ENCODE measurements at places on chromosomes 4 and X.

- no peak for DNase-seq
Measured at GRCh38 chr4:164701665-164702064, 52.3 kb upstream of the SMIM31 start.

- DNase-seq, result no peak
Measured at GRCh38 chr4:27986476-27986875, 1125.8 kb downstream of the STIM2 start.

DNA sequence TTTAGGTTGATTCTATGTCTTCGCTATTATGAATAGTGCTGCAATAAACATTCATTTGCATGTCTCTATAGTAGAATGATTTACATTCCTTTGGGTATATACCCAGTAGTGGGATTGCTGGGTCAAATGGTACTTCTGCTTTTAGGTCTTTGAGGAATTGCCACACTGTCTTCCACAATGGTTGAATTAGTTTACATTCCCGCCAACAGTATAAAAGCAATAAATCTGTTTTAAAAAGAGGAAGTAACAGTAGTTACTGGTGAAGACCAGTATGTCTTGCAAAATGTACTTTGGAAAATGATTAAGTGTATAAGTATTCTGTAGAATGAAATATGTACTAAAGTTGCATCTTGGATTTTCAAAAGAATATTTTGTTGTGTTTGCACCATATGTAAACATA is 77.3 kb downstream of the SHROOM4 start:
- no peak for DNase-seq

GRCh38 chr4:163702736-163703135 is 208.2 kb downstream of the TMA16 start:
- no peak for DNase-seq

DNA sequence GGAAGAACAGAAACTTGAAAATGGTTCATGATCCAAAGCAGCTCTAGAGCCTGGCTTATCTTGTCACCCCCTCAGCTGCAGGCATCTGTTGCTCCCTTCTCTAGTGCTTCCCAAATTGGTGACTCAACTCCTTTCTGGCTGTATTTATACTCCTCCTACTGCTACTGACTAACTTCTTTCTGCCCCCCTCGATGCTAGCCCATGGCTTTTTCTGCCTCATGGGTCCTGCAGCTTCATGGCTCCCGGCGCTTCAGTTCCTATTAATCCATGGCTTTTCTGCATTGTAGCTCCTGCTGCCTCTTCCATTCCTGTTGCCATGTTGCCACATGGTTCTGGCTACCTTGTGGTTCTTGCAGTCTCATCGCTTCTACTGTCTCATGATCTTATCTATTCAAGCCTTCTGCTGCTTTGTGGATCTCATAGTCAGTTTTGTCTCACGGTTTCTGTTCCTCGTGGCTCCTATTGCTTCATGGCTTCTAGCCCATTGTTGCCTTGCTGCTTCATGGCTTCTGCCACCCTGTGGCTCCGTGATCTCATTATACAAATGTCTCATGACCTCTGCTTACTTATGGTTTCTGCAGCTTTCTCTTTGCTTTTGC is 48.1 kb downstream of the SMC1A start:
- DNase-seq, result no peak

DNA sequence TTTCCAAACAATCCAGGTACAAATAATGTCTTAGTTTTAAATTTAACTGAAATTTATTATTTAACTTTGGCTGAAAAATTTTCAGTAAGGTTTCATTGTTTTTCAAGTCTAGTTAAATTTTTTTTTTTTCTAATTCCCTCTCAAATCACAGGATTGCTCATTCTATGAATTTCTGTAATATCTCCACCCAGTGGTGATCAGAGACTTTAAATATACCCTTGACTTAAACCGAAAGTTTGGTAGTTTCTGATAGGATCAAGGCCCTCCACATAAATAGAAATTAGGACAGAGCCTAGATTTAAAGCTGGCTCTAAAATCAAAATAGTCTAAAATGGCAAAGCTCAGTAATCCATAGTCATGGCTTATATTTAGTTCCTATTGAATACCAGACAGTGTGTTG is 175.4 kb downstream of the TBCK start:
- DNase-seq, result no peak

DNA sequence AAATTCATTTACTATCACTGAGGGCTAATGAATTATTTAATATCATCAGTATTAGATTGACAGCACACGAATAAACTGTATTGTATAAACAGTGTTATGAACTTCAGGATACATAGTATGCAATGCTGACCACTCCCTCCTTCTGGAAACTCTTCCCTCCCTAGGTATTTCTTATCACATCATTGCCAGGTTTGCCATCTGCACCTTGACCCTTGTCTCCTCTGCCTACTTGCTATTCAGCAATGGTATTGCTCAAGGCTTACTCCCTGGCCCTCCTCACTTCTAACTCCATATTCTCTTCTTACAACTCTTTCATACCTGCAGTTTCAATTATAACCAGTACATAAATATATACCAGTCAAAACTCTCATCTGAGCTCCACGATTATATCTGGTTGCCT is 38.9 kb downstream of the ATP8A1 start:
- DNase-seq, result no peak

GRCh38 chr4:112511093-112511802 is 4.7 kb downstream of the NEUROG2 start:
- DNase-seq, result no peak

DNA sequence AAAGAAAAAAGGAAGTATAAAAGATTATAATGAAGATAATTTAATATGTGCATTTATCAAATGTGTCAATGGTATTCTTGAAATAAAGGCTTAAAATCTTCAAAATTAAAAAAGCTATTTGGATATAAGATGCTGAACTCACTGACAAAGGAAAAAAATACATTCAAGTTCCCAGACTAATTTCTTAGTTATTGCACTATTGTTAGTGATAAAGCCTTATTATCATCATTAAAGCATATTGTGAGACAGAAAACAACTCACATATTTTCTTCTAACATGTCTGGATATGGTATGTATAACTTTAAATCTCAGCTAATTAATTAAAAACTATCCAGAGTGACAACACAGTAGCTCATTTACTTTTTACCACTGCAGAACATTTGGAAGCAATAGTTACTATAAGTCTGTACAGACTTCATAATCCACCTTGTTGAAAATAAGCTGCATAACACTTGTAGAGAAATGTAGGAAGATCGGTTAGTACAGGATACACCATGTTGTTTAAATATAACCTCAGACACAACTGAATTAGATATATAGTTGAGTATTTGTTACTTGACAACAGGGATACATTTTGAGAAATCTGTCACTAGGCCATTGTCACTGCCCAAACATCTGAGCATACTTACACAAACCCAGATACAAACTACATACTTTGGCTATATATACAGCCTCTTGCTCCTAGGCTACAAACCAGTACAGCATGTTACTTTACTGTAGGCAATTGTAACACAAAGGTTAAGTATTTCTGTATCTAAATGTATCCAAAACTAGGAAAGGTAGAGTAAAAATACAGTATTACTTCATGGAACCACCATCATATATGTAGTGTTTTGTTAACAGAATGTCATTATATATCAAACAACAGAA is 12.8 kb upstream of the FAM200B start:
- DNase-seq, result no peak

- no peak for DNase-seq
Measured at GRCh38 chrX:118963159-118963558, 11.3 kb upstream of the LONRF3 start.

GRCh38 chr4:173039617-173040577 is 128.7 kb upstream of the GALNT7 start:
- DNase-seq, result no peak

DNA sequence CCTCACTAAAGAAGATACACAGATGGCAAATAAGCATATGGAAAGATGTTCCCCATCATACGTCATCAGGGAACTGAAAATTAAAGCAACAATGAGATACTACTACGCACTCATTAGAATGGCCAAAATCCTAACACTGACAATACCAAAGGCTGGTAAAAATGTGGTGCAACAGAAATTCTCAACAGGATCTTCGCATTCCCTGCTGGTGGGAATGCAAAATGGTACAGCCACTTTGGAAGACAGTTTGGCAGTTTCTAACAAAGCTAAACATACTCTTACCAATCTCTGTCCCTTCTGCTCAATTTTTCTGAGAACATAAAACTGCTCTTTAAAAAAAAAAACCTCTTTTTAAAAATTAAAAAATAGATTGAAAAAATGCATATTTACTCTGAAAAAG is 300.2 kb downstream of the FBXW7 start:
- no peak for DNase-seq

- no peak for DNase-seq
Measured at GRCh38 chrX:115372152-115372551, 82.6 kb downstream of the LUZP4 start.

GRCh38 chrX:64642482-64642881 is 247.2 kb upstream of the MTMR8 start:
- no peak for DNase-seq

DNA sequence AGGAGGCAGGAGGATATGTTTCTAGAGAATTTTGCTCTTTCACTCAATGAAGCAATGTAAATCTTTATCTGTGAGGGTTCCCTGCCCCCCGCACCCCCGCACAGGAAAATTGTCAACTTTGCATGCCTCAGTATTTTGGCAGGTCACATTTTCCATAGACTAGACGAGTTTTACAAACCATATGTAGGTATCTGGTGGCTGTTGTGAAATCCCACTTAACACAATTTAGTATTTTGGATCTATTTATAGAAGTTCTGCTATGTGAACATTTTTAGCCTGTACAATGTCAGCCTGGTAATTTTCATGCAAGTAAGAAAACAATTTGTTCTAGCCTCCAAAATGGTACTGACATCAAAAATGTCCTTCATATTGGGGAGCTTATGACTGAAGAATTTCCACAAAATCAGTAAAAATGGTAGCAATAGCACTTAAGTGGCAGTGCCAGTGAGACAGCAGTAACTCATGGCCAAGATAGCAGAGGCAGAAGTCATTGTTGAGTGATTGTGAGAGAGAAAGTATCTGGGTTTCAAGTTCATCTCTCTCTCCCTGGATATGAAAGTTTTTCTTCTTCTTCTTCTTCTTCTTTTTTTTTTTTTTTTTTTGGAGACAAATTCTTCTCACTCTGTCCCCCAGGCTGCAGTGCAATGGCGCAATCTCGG is 12.4 kb upstream of the FRYL start:
- no peak for DNase-seq

DNA sequence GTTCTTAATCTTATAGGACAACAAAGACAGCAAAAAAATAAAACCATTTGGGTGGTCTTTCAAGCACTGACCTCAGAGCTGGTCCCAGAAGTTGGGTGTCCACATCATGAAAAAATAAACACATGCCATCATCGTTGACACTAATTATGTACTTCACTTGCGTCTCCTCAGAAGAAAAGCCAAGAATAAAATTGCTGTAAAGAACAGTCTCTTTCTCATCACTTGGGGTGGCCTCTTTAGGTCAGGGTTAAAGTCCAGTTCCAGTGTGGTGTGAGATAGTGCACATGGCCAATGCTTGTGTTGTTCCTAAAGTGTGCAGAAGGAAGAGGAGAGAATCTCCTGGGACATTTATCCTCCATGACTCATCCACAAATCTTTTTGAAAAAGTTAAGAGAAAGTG is 49.5 kb upstream of the IBSP start:
- DNase-seq, result no peak

- DNase-seq, result no peak
Measured at GRCh38 chr4:88999392-88999930, 57.5 kb downstream of the FAM13A start.

DNA sequence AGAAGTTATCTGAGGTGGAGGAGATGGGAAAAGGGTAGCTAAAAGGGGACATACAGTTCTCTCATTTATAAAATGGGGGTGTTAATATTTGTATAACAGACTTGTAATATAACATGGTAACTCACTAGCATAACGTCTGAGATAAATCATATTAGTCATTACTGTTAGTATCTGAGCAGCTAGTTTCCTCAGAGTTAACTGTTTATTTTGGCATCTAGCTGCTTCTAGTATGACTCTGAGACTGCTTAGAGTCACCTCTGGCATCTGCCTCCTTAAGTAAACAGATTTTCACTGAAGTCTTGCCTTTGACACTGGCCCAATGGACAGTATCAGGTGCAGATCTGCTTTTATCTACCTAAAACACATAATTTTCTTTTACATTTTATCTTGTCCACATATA is 58.1 kb downstream of the SLC30A9 start:
- DNase-seq, result no peak

GRCh38 chr4:145681956-145682355 is 2.0 kb downstream of the C4orf51 start:
- DNase-seq, result no peak

DNA sequence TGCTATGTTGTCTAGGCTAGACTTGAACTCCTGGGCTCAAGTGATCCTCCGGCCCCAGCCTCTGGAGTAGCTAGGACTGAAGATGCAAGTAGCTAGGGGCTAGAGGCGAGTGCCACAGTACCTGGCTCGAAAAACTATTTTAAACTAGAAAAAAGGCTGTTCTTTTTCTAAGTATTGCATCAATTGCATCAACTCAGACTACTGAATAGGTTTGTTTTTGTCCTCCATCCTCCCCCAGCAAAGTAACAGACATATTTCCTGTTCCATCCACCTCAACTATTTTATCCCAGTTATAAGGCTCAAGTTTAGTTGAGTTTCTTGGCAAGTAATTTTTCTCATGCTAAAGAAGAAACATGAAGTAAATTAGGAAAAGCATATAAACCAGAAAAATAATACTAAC is 4.1 kb downstream of the SH3RF1 start:
- DNase-seq, result no peak

DNA sequence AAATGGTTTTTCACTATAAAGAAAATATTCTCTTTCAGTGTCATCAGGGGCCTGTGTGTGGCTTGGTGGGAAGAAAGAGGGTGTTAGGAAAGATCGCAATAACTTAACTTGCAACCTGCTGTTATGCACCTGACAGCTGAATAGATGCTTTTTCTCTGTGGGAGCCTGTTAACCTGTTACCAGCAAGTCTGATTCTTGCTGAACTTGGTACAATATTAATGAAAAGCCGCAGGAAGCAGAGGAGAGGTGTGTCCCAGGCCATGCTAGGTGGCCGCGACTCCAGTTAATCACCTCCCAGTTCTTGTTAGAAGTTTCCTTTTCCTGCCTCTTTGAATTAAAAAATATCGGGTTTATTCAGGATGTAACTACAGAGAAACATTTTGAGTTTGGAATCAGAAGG is 494.8 kb upstream of the AGA start:
- no peak for DNase-seq

- no peak for DNase-seq
Measured at GRCh38 chrX:104118765-104119164, 6.4 kb downstream of the ZCCHC18 start.

DNA sequence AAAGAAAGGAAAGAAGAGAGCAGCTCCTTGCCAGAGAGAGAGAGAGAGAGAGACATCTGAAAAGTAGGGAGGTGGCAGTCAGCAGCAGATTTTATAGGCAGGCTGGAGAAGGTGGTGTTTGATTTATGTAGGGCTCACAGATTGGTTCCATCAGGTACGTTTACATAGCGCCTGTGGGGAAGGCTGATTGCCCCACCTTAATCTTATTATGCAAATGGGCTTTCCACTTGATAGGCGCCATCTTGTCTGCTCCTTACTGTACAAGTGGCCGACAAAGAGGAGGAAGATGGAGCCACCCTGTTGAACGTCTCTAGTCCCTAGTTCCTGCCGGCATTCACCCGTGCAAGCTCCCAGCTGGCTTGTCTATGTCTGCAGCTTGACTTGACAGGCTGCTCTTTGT is 49.1 kb upstream of the DHRSX start:
- DNase-seq, result no peak

GRCh38 chr4:8574796-8575370 is 5.3 kb upstream of the GPR78 start:
- DNase-seq, result no peak

- DNase-seq, result no peak
Measured at GRCh38 chr4:181566490-181566889, 676.7 kb upstream of the TENM3 start.

- DNase-seq, result no peak
Measured at GRCh38 chrX:115709039-115709438, 148.1 kb downstream of the PLS3 start.

Measured in activated T-cell treated with anti-CD3 and anti-CD28 coated beads for 48 hours (primary cell).